ENCODE measurements at places on chromosomes 6 and 20. TPM values are rescaled to one million over a fixed set of nuclear protein-coding genes. Genes with fewer than 3 reads are reported as not detected.

DNA sequence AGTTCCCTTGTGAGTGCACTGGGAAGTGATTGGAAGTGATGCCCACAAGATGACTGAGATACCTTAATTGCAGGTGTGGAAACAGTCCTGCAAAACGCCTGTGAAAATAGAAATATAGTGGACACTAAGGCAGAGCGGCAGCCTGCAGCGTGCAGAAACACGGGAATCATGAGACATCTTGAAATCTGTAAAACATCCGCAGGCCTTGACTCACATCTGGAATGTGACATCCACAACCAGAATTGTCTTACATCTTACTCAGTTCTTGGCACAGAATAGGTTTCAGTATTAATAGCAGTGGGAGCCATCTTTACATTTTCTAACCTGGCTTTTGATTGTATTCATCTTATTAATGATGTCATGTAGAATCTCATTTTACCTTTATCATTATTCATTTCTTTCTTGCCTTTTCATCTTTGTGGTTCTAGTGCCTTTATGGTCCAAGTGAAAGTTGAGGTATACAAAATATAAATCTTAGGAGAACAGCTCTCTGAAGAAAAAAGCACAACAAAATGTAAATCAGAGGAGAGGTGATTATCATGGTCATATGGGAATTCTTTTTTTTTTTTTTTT, 44.6 kb downstream of the CDYL start:
- no peak for DNase-seq

DNA sequence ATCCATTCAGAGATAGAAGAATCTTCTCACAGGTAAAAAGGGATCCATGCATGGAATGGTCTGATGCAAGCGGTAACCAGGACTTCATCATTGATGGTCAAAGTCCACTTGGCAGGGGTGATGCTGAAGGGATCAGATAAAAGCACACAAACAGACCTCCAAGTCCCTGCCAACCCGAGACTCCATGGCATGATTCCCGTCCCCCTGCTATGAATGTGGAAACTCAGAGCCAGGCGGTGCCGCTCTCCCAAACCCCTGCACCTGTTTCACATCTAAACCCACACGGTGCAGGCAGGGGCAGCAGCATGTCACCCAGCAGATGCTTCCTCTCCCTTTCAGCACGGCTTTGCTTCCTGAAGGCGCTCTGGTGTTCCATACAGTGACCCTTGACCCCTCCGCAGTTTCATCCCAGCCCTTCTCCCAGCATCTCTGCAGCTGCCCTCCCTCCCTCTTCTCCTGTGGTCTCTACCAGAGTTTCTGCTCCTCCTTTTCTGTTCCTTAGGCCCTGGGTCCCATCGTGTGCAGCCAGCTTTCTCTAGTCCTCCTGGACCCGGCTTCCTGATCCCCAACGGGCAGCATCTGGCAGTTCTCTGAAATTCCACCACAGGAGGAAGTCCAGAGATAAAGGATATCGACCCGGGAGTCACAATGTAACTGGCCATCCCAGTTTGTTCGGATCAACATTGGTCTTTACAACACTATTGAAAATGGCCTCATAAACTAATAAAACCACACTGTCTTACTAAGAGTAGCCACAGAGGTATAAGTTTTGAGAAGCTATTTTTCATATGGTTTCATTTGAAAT, 235.0 kb downstream of the TTLL2 start:
- DNase-seq, result no peak

DNA sequence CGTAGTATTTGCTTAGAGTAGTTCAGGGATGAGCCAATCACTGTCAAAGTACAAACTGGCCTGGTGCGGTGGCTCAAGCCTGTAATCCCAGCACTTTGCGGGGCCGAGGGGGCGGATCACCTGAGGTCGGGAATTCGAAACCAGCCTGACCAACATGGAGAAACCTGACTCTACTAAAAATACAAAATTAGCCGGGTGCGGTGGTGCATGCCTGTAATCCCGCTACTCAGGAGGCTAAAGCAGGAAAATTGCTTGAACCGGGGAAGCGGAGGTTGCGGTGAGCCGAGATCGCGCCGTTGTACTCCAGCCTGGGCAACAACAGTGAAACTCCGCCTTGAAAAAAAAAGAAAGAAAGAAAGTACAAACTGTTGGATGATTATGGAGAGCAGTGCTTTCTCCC, 27.5 kb upstream of the JARID2 start:
- DNase-seq, result no peak

DNA sequence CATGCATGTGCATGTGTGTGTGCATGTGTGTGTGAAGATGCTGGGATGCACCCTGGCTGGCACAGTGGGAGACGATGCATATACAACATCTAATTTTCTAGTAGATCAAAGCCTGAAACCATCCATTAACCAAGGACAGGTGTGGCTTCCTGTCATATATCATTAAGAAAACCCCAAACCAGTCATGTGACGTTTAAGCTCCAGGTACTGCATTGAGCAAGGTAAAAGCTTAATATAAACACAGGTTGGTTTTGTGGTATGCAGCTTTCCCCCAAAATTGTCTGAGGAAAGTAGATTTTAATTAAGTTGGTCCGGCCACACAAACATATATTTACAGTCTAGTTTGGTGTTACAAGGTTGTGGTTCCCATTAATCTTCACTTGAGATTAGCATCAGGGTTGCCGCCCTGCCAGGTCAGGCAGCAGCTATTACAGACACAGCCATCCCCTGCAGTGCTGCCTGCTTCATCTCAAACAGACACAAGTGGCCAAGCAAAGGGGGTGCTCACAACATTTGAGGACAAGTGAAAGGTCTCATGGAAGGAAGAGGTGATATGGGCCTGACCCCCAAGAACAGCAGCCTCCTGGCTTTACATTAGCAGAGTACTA, 48.6 kb upstream of the NAA20 start:
- no peak for DNase-seq

DNA sequence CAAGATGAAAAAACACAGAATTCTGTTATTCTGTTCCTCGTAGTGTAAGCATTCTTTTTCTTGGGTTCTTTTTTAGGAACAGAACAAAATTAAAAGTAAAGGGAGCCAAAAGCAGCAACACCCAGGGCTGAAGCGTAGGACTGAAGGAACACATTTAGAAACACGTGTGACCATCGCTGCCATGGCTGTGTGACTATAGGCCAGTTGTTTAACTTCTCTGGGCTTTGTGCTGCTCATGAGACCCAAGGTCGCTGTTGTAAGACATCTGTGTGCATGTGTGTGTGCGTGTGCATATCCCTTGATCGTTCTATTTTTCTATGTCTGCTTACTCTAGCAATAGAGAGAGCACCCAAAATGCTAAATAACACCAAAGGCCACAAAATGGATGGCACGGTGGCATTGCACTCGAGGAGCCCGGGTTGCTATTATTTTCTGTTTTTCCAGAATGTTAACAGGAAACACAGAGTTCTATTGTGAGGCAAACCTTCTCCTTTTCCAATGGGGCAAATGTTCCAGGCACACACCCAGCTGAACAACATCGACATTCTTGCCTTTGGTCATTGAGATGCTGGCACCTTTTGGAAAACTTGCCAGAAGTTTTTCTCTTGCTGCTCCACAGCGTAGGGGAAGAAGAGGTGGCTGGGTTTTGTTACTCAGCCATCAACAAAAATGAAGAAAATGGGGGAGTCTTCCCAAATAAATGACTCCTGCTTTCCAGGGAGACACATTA, 267.8 kb upstream of the ECI2 start:
- no peak for DNase-seq

- DNase-seq, result no peak
Measured at GRCh38 chr20:64212755-64213154, 42.8 kb upstream of the PCMTD2 start.

DNA sequence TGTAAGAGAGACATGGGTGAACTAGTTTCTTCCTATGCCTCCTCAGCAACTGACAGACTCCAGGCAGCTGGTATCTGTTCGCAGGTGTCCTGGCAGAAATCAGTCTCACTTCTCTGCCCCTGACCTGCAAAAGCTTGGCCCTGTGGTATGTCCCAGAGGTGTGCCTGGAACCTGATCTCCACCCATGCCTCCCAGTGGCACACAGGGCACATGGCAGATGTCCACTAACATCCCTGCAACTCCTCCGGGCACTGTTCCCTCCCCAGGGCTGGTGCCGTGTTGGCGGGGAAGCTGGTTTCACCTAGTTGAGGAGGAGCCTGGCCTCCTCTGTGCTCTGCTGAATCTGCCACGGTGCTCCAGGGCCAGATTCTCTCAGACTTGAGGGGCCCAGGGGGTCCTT, 123.3 kb upstream of the GGTLC1 start:
- no peak for DNase-seq

GRCh38 chr20:14415467-14415866, 78.1 kb upstream of the FLRT3 start:
- no peak for DNase-seq

DNA sequence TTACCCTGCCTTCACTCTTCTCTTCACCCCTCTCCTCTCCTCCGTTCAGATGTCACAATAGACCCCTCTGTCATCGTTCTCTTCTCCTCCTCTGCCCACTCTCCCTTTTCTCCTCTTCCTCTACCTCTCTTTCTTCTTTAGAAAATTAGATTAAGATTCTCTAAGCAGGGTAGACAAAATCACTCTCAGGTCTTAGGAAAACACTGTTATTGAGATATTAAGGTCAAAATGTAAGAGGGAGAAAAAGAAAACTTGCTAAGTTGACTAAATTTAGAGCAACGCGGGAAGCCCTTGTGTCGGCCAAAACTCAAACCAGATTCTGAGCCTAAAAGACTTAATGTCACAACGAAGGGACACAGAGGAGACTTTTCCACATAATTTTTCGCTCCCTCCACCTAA, 22.1 kb upstream of the ZNF184 start:
- DNase-seq, result no peak

- no peak for DNase-seq
Measured at GRCh38 chr20:56373942-56374341, 15.2 kb downstream of the FAM210B start.

DNA sequence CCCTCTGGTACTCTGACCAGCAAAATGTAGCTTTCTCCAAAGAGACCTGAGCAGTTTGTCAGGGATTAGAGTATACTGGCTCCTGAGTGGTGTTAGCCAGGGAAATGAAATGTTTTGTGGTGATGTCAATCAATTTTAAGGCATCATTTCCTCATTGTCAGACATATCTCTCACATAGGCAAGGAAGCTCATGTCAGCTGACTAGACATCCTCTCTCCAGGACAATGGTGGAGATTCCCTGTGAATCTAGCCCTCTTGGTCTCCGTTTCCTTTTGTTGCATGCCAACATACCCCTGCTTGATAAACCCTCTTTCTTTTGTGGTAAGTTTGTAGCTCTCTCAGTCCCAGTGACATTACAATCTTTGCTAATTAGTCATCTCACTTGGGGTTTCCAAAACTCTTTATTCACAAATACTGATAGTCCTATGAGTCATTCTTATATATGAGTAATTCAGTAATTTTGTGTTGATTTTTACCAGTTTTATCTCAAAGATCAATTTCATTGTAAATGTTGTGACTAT, 135.6 kb upstream of the PTPRK start:
- DNase-seq, result no peak

GRCh38 chr6:41132254-41132653, 21.9 kb downstream of the TREML1 start:
- no peak for DNase-seq

DNA sequence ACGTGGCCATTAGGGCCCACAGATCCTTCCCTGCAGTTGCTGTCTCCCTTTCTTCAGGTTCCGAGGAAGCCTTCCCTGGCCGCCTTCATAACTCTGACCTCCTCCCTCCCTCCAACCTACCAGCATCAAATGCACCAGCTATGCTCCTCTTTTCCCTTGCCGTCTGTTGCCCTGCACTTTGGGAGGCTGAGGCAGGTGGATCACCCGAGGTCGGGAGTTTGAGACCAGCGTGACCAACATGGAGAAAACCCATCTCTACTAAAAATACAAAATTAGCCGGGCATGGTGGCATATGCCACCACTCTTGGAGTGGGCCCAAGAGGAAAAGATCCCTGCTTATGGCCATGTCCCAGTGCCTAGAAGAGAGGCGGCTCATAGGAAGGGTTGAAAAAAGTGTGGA, 31.8 kb downstream of the RNASET2 start:
- DNase-seq, result no peak

GRCh38 chr20:7586481-7586880, 353.8 kb downstream of the HAO1 start:
- DNase-seq, result no peak

GRCh38 chr6:126767711-126768110, 350.8 kb upstream of the RSPO3 start:
- no peak for DNase-seq

GRCh38 chr6:161370880-161371279, 97.0 kb upstream of the AGPAT4 start:
- DNase-seq, result no peak

Gene NOX3
- not detected for total RNA-seq

Gene BFSP1
- not detected for total RNA-seq

Gene CRYBG1
- 27.4 TPM for total RNA-seq

Gene BEND6
- total RNA-seq, result 0.90 TPM

Gene EYA2
- total RNA-seq, result 32.8 TPM

Gene PRKN
- total RNA-seq, result 10.1 TPM

Gene HUS1B
- 0.77 TPM for total RNA-seq

Gene RPS6KA2
- 45.2 TPM for total RNA-seq

Gene MAS1
- not detected for total RNA-seq

Gene SPEF1
- not detected for total RNA-seq

Gene FLRT3
- 0.06 TPM for total RNA-seq
